ENCODE measurements at places on chromosomes 3 and 15.

DNA sequence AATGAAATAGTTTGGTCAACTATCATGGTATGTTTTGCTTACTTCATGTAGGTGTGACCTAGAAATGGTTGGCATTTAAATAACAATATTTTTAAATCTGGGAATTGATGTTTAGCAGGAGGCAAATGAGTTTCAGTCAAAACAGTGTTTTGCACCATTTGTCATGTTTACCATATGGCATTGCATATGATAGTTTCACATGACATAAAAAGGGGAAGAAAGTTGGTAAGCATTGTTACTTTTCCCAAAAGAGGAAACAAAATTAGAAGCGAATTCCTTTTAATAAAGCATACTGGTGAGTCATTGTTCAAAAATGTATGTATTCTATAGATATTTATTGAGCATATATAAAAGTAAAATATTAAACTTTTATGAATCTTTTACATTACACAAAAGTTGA, 2.3 kb downstream of the RNF13 start:
- DNase-seq = no peak

DNA sequence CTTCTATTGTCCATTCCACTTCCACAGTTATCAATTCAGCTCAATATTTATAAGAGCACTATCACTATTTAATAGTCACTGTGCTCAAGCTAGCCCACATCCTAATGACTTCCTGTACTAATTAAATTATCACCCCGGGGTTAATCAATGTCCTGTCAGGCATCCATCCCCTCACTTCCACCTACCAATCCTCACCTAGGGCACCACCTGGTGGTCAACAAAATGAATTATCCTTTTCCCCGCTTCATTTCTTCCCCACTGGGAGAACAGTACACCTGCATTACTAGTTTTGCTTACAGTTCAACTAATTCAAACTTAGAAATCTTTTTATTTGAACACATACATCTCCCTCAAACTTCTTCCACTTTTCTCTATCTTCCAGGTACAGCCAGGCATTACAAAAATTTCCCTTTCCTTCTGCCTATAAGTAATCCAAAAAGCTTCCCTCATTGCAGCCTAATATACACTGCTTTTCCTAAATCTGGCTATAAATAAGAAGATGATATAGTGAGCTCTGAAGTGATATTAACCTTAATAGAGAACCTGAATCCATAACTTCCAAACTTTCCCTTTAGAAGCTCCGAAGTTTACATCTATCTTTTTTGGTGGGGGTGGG, 68.5 kb downstream of the TMCC1 start:
- no peak for DNase-seq

- no peak for DNase-seq
Measured at GRCh38 chr3:42733501-42734262, 31.1 kb upstream of the HHATL start.

GRCh38 chr3:121821421-121822199, 13.2 kb downstream of the IQCB1 start:
- DNase-seq = no peak

GRCh38 chr3:71180524-71180923, 403.0 kb downstream of the FOXP1 start:
- DNase-seq = no peak

- no peak for DNase-seq
Measured at GRCh38 chr3:157417247-157417646, 19.4 kb upstream of the PTX3 start.

DNA sequence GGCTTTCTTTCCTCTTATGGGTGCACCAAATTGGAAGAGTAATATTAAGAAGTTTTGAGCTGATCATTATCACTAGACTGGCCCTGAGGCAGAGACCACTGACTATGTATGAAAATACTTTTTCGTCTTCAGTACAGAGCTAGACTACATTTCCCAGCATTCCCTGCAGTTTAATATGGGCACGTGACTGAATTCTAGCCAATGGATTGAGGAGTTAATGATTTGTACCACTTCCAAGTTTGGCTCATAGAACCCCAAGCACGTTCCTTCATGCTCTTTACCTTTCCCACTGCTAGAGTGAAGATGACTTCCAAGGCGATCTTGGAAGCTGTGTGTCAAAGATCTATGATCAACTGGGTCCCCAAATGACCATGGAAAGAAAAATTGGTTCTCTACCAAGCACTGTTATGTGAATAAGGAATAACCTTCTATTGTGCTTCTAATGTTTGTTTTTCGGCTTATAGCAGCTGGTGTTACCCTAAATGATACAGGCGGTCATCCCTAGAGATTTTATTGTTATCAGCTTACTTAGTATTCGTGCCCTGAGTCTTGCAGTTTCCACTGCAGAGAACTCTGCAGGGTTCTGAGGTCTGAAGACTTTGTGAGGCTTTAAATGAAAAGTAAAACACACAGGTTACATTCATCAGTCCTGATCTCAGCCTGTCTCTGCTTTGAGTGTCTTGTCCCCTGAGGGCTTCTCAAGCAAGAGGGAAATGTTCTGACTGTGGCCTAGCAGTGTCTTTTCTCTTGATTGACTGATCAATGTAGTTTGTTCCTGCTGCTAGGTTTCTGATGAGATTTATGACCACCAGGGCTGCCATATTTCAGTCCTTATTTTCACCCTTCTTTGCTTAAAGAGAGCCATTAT, 486.8 kb downstream of the PDCD6IP start:
- no peak for DNase-seq

- no peak for DNase-seq
Measured at GRCh38 chr3:107630779-107631178, 108.0 kb downstream of the BBX start.

DNA sequence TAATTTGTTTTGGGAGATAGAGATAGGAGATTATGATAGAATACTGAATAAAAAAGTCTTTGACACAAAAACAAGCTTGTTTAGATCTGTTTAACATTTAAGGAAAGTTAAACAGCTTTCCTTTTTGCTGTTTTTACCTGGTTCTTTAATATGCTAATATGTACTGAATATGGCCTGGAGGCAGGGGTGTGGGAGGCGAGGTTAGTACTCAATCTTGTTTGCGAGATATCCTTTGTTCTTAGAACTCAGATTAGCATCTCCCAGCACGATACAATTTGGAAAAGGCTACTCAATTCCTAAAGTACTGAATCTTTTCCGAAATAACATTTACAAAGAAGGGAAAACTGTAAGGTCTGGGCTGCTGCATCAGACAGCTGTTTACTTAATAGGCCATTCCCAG, 40.8 kb upstream of the ST3GAL6 start:
- DNase-seq = no peak

All from brain pericyte (primary cell).